ENCODE measurements at places on chromosomes 3 and 15. TPM values are rescaled to one million over a fixed set of nuclear protein-coding genes. Genes with fewer than 3 reads are reported as not detected.

The OR4F6 gene
- not detected for total RNA-seq

The STRIT1 gene
- not detected for total RNA-seq

The ST3GAL6 gene
- total RNA-seq = 1.4 TPM

The ACTRT3 gene
- 1.5 TPM for total RNA-seq

The CADPS gene
- total RNA-seq = 0.14 TPM

The FETUB gene
- total RNA-seq = not detected

All from nasal cavity respiratory epithelium epithelial cell of viscerocranial mucosa (primary cell).